ENCODE measurements at places on chromosomes 16 and 17.
A peak's percentile ranks its signal among the peaks of the same experiment; 100 is the strongest.

GRCh38 chr16:56547120-56547948, 17.5 kb upstream of the MT4 start:
- peak overlapping the region; percentile 86 for H3K27ac ChIP-seq
- H3K27me3 ChIP-seq, result no peaks in the 10 kb centered on the region
- peak overlapping the region; percentile 39 for H3K4me3 ChIP-seq
- H3K36me3 ChIP-seq, result no peaks in the 10 kb centered on the region
- DNase-seq, result peak; percentile 77

GRCh38 chr16:10200637-10201586, 18.7 kb upstream of the GRIN2A start:
- H3K4me1 ChIP-seq, result no peaks in the 10 kb centered on the region
- H3K4me3 ChIP-seq, result no peak overlapping the region
- no peaks in the 10 kb centered on the region for H3K27me3 ChIP-seq
- no peak for DNase-seq
- peaks cover 8% of the 10 kb centered on the region for H3K36me3 ChIP-seq

- peak overlapping the region; percentile 8 for H3K4me3 ChIP-seq
- peaks cover 4% of the 10 kb centered on the region for H3K4me1 ChIP-seq
- no peak overlapping the region for H3K27ac ChIP-seq
- H3K36me3 ChIP-seq, result peaks cover 5% of the 10 kb centered on the region
- no peaks in the 10 kb centered on the region for H3K27me3 ChIP-seq
- peak; percentile 44 for DNase-seq
Observed at GRCh38 chr17:42414704-42415409, 8.2 kb downstream of the CAVIN1 start.

- no peaks in the 10 kb centered on the region for H3K27me3 ChIP-seq
- no peaks in the 10 kb centered on the region for H3K36me3 ChIP-seq
- no peaks in the 10 kb centered on the region for H3K4me1 ChIP-seq
- no peak overlapping the region for H3K27ac ChIP-seq
- DNase-seq, result no peak
Observed at GRCh38 chr17:41553176-41553575, 18.7 kb downstream of the KRT9 start.

GRCh38 chr16:4591191-4591590, 23.5 kb downstream of the UBALD1 start:
- H3K27ac ChIP-seq, result no peak overlapping the region
- no peaks in the 10 kb centered on the region for H3K27me3 ChIP-seq
- H3K4me1 ChIP-seq, result peaks cover 5% of the 10 kb centered on the region
- H3K36me3 ChIP-seq, result peaks cover 11% of the 10 kb centered on the region
- DNase-seq, result no peak

- H3K27me3 ChIP-seq, result peaks cover 3% of the 10 kb centered on the region
- H3K4me3 ChIP-seq, result peak overlapping the region; percentile 86
Observed at GRCh38 chr16:57092786-57093411, 516 bp downstream of the CPNE2 start.

DNA sequence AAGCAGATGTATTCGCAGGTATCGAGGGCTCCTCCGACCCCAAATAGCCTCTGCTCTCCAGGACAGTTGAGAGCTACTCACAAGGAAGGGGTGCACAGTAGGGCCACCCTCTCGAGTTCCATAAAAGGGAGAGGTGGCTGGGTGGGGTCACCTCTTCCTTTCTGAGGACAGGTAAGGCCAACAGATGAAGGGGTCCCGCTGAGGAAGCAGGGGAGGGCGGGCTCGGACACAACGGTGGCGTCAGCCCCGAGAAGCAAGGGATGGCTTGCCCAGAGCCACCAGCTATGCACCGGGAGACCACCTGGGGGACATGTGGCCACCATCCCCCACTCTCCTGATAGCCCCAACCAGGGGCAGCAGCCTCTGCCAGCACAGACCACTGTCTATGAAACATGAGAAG, 15.1 kb upstream of the CYTH1 start:
- no peak for DNase-seq
- H3K27me3 ChIP-seq, result no peaks in the 10 kb centered on the region
- no peak overlapping the region for H3K4me3 ChIP-seq
- no peaks in the 10 kb centered on the region for H3K4me1 ChIP-seq
- H3K27ac ChIP-seq, result no peak overlapping the region
- peaks cover 41% of the 10 kb centered on the region for H3K36me3 ChIP-seq

- no peak overlapping the region for H3K4me3 ChIP-seq
- peaks cover 4% of the 10 kb centered on the region for H3K4me1 ChIP-seq
- no peak overlapping the region for H3K27ac ChIP-seq
Observed at GRCh38 chr17:2211661-2212399, 91.8 kb downstream of the SMG6 start.

GRCh38 chr16:85026703-85027102, 892 bp upstream of the KIAA0513 start:
- H3K4me3 ChIP-seq, result peak overlapping the region; percentile 90
- no peak for DNase-seq
- H3K4me1 ChIP-seq, result no peaks in the 10 kb centered on the region
- no peaks in the 10 kb centered on the region for H3K36me3 ChIP-seq
- no peaks in the 10 kb centered on the region for H3K27me3 ChIP-seq

DNA sequence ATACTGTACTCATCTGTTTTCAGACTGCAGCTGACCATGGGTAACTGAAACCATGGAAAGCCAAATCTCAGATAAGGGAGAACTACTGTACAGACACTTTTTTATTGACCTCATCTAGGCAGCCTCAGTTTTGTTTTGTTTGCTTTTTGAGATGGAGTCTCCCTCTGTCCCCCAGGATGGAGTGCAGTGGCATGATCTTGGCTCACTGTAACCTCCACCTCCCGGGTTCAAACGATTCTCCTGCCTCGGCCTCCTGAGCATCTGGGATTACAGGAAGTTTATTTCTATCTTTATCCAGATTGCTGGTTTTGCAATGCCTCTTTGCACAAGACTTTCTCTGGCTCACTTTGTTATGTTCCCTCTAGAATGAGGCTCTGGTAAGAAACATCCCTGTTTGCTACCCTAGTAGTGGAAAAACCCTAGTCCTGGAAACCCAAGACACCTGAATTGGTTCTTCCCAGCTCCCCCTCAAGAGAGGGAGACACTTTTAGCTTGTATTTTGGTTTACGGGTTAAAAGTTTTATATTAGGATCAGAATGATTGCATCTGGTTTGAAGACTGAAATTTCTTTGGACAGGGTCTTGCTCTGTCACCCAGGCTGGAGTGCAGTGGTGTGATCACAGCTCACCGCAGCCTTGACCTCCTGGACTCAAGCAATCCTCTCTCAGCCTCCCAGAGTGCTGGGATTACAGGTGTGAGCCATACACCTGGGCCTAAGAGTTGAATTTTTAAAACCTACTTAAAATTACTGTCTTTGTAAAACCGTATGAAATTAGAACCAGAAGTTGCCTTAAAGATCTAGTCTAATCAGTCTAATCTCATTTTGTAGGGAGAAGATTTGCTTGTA, 38.9 kb downstream of the ZNF207 start:
- H3K4me3 ChIP-seq, result no peak overlapping the region
- H3K27me3 ChIP-seq, result no peaks in the 10 kb centered on the region
- no peaks in the 10 kb centered on the region for H3K4me1 ChIP-seq

DNA sequence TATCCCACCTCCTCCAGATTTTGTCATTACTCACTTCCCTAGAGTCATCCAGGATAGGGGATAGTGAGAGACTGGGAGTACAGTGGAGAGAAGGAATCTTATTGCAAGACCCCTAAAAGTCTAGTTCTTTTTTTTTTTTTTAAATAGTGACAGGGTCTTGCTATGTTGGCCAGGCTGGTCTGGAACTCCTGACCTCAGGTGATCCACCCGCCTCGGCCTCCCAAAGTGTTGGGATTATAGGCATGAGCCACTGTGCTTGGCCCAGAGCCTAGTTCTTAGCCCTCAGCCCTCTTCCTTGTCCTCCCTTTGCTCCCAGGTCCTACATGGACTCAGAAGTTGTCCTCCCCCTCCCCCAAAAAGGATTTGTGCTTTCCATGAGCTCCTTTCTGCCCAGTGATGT, 2.7 kb upstream of the CHRNB1 start:
- no peaks in the 10 kb centered on the region for H3K36me3 ChIP-seq
- DNase-seq, result no peak
- H3K4me3 ChIP-seq, result no peak overlapping the region
- H3K27ac ChIP-seq, result no peak overlapping the region
- H3K4me1 ChIP-seq, result no peaks in the 10 kb centered on the region

- H3K36me3 ChIP-seq, result peaks cover 46% of the 10 kb centered on the region
- H3K4me3 ChIP-seq, result no peak overlapping the region
- peaks cover 2% of the 10 kb centered on the region for H3K4me1 ChIP-seq
- H3K27me3 ChIP-seq, result no peaks in the 10 kb centered on the region
- DNase-seq, result peak; percentile 26
Observed at GRCh38 chr16:3656491-3657468, 2.3 kb downstream of the DNASE1 start.

DNA sequence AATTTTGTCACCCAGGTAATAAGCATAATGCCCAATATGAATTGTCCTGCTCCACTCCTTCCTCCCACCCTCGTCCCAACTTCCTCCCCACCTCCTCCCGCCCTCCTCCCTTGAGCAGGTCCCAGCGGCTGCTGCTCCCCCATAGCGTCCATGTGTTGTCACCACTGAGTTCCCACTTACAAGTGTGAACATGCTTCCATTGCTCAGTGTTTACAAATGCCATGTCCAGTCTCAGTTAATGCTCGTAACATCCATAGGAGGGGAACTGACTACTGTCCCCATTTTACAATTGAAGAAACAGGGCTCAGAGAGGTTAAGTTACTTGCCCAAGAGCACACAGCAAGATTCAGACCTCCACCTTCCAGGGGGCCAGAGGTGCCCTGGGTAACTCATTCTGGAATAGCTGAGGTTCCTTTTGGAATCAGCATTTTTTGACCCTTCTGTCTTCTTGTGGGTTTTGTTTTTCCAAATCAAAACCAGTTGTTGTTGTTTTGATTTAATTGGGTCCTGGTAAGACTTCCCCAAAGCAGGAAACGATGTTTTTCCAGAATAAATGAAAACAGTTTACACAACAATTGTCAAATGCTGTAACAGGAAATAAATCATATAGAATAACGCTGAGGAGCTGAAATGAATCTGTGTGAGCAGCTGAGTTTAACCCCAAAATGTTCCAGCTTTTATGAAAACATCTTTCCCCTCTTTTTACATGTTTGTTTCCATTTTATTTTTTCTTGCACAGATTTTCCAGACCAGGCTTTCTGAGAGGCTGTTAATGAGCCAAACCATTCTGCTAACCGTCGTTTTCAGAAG, 73.9 kb downstream of the ZDHHC7 start:
- no peak for DNase-seq
- H3K36me3 ChIP-seq, result no peaks in the 10 kb centered on the region
- no peaks in the 10 kb centered on the region for H3K27me3 ChIP-seq
- H3K27ac ChIP-seq, result no peak overlapping the region

DNA sequence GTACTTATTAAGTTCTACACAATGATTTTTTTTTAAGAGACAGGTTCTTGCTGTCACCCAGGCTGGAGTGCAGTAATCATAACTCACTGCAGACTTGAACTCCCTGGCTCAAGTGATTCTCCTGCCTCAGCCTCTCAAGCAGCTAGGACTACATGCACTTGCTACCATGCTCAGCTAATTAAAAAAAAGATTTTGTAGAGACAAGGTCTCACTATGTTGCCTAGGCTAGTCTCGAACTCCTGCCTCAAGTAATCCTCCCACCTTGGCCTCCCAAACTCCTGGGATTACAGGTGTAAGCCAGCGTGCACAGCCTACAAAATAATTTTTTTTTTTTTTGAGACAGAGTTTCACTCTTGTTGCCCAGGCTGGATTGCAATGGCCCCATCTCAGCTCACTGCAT, 22.2 kb downstream of the USP32 start:
- no peak overlapping the region for H3K4me3 ChIP-seq
- H3K27ac ChIP-seq, result no peak overlapping the region
- DNase-seq, result no peak
- H3K27me3 ChIP-seq, result no peaks in the 10 kb centered on the region
- H3K4me1 ChIP-seq, result peaks cover 2% of the 10 kb centered on the region

GRCh38 chr17:54426296-54426886, 474.3 kb upstream of the TOM1L1 start:
- H3K36me3 ChIP-seq, result peaks cover 18% of the 10 kb centered on the region
- H3K27me3 ChIP-seq, result no peaks in the 10 kb centered on the region
- H3K4me3 ChIP-seq, result no peak overlapping the region

DNA sequence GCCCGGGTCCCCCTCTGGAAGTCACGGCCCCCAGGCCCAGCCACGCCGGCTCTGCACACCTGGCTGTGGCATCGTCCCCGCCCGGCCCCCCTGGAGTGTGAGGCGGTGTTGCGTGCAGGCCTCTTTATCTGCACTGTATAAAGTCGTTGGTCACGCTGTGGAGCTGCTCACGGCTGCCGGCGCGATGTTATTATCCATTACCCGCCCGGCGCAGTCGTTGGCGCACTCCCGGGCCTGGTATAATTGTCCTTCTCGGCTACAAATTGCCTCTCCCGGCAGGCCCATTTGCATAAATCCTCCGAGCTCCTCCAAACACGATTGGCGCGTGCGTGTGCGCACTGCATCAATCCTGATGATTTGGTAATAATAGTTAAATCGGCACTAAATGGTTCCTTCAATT, 57.8 kb downstream of the BAHCC1 start:
- H3K27ac ChIP-seq, result no peak overlapping the region
- H3K4me1 ChIP-seq, result no peaks in the 10 kb centered on the region
- DNase-seq, result no peak
- no peaks in the 10 kb centered on the region for H3K36me3 ChIP-seq

DNA sequence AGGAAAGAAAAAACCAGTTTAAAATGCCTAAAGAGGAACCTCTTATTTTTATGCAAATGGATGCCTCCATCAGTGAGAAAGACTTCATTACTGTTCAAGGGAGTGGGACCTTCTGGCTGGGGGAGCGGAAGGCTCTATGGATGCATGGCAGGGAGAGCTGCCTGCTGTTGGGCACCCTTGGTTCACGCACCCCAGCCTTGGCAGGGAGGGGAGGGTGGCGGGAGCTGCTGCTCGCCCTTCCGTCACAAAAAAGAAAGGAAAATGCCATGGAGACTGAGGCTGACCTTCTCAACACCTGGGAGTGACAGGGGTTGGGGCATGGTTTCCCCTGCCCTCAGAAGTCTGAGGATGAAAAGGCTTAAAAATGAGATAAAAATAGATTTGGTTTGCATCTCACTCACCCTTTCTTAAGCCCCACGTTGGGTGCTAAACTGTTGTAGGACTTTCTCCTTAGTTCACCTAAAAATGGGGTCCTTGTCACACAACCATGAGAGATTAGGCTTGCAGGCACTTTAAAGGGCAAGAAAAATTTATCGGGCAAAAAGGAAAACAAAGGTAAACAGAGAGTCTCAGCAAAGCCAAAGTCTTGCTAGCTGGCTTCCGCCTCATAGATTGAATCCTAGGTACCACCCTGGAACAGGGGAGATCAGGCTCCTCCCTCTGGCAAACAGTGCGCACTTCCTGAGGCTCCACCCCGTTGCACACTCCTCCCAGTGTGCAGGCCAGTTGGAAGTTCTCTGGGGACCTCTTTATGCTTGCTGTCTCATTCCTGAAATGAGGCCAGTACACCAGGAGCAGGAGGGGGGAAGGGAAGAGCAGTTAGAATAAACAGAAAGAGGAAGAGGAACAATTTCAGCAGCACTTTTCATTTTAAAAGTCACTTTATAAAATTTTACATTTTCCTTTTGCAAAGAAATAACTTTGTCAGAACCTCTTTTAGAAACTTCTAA, 31.6 kb downstream of the PHKB start:
- no peaks in the 10 kb centered on the region for H3K27me3 ChIP-seq
- peaks cover 39% of the 10 kb centered on the region for H3K36me3 ChIP-seq
- DNase-seq, result no peak
- H3K4me3 ChIP-seq, result no peak overlapping the region
- no peak overlapping the region for H3K27ac ChIP-seq

- no peaks in the 10 kb centered on the region for H3K36me3 ChIP-seq
- DNase-seq, result no peak
- H3K27ac ChIP-seq, result no peak overlapping the region
- H3K4me3 ChIP-seq, result no peak overlapping the region
- no peaks in the 10 kb centered on the region for H3K27me3 ChIP-seq
Observed at GRCh38 chr16:54173490-54173889, 113.1 kb downstream of the IRX3 start.

GRCh38 chr16:75868636-75869632, 142.6 kb upstream of the CPHXL start:
- H3K4me1 ChIP-seq, result no peaks in the 10 kb centered on the region
- H3K36me3 ChIP-seq, result no peaks in the 10 kb centered on the region
- no peak for DNase-seq
- no peak overlapping the region for H3K27ac ChIP-seq
- no peak overlapping the region for H3K4me3 ChIP-seq
- H3K27me3 ChIP-seq, result no peaks in the 10 kb centered on the region

Data from H9 (cell line).